ENCODE measurements at places on chromosomes 6 and 20.

GRCh38 chr6:150759483-150759882 is 106.0 kb upstream of the MTHFD1L start:
- DNase-seq = no peak

GRCh38 chr6:52376763-52377162 is 14.8 kb downstream of the PAQR8 start:
- DNase-seq = no peak

DNA sequence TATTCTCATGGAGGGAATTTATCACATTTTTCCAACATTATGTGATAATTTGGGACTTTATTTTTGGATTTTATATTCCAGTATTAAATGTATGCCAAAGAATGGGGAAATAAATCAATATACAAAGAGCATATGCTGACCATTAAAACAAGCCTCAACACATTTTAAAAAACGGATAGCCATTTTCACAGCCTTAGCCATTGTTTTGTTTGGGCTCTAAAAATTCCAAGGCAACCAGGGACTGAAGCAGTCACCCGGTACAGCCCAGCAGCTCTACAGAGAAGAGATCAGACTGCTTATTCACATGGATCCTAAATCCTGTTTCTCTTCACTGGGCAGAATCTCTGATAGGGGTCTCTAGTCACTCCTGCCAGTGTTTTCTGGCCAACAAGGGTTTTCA is 150.2 kb upstream of the OGFRL1 start:
- no peak for DNase-seq

GRCh38 chr20:31872406-31872805 is 2.0 kb downstream of the TTLL9 start:
- no peak for DNase-seq

DNA sequence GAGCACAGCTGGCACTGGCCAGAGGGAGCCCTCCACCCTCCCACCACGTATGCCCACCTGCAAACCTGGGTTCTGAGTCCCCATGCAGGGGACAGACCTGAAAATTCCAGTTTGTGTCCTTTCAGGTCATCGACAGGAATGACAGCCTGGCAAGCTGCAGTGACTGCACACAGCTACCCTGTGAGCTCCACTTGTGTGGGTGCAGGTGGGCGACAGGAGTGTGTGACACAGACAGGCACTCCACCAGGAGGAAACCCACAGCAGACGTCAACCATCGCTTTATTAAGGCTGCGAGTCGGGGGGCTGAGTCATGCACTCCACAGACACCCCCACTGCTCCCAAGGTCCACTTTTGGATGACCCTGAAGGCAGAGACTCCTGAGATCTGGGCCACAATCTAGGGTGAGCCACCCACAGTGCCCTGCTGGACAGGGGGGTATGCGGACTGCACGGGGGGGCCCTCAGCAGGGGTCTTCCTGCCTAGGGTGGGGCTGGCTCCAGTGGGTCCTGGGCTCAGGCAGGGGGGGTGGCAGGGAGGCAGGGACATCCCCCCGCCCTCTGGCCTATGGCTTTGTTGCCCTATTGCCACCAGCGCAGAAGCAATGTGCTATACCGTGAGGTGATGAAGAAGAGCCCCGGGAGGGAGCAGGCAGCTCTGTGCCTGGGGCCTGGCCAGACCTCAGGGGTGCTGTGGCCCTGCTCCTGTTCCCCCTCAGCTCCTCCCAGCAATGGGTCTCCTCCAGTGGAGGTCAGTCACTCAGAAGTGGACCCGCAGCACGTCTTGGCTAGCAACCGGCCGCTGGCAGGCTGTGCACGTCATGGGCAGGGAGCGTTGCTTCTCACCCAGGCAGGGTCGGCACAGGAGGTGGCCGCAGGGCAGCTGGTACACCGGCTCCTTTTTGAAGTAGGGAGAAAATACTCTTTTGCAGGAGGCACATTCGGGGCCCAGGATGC is 25.1 kb upstream of the AVP start:
- no peak for DNase-seq

DNA sequence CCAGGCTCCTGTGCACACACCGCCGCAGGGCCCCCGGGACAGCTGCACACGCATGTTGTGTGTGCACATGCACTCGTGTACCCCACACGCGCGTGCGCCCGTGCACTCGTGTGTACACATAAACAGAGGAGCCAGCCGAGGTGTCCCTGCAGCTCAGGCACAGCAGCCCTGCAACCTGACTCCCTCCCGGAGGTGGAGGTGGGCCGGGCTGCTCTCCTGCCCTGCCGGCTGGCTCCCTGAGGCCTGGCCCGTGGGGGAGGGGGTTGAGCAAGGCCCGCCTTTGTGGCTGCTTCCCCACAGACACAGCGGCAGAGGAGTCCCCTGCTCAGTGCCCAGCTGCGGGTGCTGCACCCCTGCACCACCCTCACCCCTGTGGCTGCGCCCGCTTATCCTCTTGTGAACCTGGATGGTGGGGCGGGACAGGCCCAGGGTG is 624 bp downstream of the RBBP8NL start:
- no peak for DNase-seq

DNA sequence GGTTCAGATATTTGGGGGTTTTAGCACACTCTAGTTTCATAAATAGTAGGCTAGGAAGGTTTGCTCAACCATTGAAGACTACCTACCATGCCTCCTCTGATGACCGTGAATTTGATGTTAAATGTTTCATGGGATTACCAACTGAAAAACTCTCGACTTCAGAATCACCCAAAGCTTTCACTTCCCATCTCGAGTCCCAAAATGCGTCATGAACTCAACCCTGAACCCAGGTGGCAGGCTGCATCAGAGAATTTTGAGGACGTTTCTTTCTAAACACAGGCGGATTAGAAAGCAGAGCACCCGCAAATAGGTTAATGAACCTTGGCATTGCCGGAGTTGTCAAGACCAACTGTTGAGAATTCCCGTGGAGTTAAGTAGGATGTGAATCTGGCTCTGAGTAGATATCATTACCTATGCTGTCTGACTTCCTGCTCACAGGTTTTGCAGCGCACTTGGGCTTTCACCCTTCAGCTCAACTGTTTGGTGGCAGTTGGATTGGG is 98.4 kb upstream of the ADTRP start:
- no peak for DNase-seq

DNA sequence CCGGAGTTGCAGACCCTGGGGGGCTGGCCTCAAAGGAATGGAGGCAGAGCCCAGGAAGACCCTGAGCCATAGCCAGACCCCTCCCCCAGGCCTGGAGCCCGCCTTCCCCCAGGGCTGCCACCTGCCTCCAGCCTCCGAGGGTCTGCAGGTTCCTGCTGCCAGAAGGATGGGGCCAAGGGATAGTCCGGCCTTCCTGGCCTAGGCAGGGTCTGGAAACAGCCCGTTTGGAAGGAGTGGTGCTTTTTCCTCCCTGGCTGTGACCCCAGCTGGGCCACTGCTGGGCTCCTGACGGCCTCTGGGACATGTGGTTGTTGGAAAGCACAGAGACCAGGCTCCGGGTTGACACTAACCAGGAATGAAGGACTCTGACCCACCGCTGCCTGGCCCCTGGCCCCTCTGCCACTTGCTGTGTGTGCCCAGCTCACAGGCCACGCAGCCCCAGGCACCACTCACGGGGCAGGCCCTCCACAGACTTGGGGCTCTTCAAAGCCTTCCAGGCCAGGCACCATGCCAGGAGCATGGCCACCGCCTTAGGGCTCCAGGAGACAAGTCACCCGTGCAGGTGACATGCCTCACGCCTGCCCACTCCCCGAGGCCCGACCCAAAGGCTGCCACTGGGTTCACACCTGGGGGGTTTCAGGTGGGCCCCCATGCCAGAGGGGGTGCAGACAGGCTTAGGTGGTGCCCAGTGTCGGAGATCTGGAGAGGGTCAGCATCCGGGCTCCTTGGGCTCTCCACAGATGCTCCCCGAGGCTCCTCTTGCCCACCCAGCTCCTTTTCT is 3.9 kb upstream of the LAMA5 start:
- DNase-seq = no peak
